Endothelial cell (in vitro differentiated cells): ENCODE measurements at places on chromosomes 5 and 9.

DNA sequence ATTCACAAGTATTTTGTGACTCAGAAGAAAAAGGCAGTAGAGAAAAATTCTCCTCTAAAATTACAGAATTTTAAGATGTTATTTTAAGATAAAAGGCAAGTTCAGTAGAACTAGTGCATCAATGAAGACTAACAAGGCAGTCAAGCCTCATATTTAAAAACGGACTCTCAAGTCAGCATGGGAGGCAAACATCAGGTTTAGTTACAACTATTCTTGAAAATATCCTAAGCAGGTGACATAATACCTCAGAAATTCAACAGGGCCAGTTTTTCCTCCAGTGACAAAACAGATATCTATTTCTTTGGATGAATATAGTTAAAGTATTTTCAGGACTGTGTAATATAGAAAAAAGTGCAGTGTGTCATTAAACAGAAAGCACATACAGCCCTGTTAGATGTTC is 194.0 kb upstream of the NMUR2 start:
- no peaks in the 10 kb centered on the region for H3K36me3 ChIP-seq
- H3K4me3 ChIP-seq, result no peak overlapping the region
- H3K27ac ChIP-seq, result no peak overlapping the region
- DNase-seq, result no peak

DNA sequence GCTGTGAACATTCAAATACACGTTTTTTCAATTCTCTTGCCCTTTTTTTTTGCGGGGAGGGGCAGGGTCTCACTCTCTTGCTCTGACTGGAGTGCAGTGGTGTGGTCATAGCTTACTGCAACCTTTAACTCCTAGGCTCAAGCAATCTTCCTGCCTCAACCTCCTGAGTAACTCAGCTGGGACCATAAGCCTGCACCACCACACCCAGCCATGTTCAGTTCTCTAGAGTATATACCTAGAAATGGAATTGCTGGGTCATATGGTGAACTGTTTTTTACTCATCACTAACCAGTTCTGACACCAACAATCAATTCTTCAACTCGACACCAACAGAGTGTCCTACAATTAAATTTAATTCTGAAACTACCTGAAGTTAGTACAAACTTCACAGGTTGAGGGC is 85.5 kb upstream of the ZNF169 start:
- H3K4me1 ChIP-seq, result peaks cover 38% of the 10 kb centered on the region
- peaks cover 14% of the 10 kb centered on the region for H3K36me3 ChIP-seq
- H3K27me3 ChIP-seq, result no peaks in the 10 kb centered on the region
- H3K27ac ChIP-seq, result no peak overlapping the region

GRCh38 chr5:108881133-108881532 is 133.4 kb downstream of the FER start:
- H3K27ac ChIP-seq, result no peak overlapping the region
- H3K4me1 ChIP-seq, result no peaks in the 10 kb centered on the region
- no peaks in the 10 kb centered on the region for H3K27me3 ChIP-seq
- H3K36me3 ChIP-seq, result peaks cover 7% of the 10 kb centered on the region

DNA sequence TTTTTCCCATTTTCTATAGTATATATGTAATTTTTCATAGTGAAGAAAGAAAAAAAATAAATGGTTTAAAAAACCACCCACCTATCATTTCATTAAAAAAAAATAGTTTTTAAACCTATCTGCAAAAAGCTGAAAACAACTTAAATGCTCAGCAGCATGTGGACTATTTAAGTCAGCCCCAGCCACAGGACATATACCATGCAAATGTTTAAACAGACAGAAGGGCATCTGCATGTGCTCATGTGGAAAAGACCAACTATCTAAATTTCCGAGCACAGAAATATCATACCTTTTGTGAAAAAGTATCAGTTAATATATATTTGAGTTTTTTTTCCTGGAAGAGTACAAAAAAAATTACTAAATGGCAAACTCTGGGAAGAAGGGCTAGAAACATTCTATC is 143.4 kb downstream of the EPB41L4A start:
- no peaks in the 10 kb centered on the region for H3K27me3 ChIP-seq
- no peak overlapping the region for H3K4me3 ChIP-seq
- peaks cover 3% of the 10 kb centered on the region for H3K4me1 ChIP-seq
- DNase-seq, result no peak
- no peak overlapping the region for H3K27ac ChIP-seq
- peaks cover 3% of the 10 kb centered on the region for H3K36me3 ChIP-seq

DNA sequence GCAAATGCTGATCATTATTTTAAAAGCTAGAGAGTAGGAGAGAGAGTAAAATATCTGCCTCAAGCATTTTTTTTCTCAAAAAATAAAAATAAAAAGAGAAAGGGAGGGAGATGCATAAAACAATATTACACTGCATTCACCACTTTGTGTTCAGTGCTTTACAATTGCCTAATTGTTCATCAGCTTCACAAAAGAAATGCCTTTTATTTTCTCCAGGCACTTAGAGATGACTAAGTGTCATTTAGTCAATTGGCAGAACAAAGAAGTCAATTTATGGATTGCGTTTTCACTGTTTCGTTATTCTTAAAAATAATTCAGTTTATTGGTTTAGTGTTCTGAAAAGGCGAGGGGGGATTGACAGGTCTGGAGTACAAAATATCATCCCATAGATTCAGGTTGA is 232.5 kb upstream of the CCNH start:
- no peaks in the 10 kb centered on the region for H3K27me3 ChIP-seq
- no peak overlapping the region for H3K4me3 ChIP-seq
- peak overlapping the region; percentile 72 for H3K27ac ChIP-seq
- peaks cover 5% of the 10 kb centered on the region for H3K4me1 ChIP-seq

GRCh38 chr9:136609838-136610311 is 52.8 kb upstream of the EGFL7 start:
- no peak for DNase-seq
- peaks cover 4% of the 10 kb centered on the region for H3K27me3 ChIP-seq
- no peaks in the 10 kb centered on the region for H3K36me3 ChIP-seq
- no peak overlapping the region for H3K4me3 ChIP-seq
- H3K4me1 ChIP-seq, result peaks cover 18% of the 10 kb centered on the region

DNA sequence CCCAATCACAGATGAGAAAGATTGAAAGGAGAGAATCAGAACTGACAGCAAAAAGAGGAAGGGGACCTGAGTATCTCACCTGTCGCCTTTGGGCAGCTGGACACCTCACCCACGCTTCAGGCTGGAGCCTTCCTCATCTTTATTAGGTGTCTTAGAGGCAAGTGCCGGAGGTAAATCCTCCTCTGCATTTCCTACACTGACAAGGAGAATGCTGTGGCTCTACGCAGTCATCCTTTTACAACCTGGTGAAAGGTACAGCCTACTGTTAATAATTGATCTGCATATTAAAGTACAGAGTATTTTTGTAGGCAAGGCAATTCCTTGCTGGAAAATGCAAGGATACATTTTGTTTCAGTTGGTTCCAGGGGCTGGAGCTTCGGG is 34.8 kb downstream of the PRLR start:
- peaks cover 14% of the 10 kb centered on the region for H3K4me1 ChIP-seq
- peaks cover 4% of the 10 kb centered on the region for H3K27me3 ChIP-seq
- H3K4me3 ChIP-seq, result no peak overlapping the region
- no peaks in the 10 kb centered on the region for H3K36me3 ChIP-seq
- H3K27ac ChIP-seq, result no peak overlapping the region

DNA sequence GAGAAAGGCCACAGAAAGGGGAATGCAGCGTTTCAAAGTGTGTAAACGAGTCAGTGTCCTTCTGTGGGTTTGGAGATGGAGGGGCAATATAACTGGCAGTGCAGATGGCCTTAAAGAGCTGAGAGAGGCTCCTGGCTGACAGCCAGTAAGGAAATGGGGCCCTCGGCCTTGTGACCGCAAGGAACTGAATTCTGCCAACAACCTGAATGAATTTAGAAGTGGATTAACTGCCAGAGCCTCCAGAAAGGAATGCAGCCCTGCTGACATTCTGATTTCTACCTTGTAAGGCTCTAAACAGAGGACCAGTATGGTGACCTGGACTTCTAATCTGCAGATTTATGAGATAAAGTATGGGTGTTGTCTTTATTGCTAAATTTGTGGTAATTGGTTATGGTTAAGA is 17.5 kb upstream of the NREP start:
- no peaks in the 10 kb centered on the region for H3K27me3 ChIP-seq
- DNase-seq, result no peak
- H3K4me1 ChIP-seq, result peaks cover 4% of the 10 kb centered on the region
- no peak overlapping the region for H3K4me3 ChIP-seq
- no peaks in the 10 kb centered on the region for H3K36me3 ChIP-seq
- no peak overlapping the region for H3K27ac ChIP-seq

DNA sequence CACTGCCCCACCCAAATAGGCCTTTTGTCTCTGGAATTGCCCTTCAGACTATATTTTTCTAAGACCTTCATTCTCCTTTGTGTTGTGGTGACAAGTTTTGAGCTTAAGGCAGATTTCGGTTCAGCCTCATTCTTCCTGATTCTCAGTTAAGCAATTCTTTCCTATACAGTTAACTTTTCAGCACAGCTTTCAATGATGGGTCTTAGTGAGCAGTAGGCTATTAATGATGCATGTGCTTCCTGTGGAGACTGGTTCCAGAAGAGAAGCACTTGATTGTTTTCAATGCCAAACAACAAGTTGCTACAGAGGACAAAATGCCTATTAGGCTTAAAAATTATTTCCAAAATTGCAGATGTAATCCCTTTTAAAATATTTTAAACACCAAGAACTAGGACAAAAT is 47.7 kb upstream of the TLX3 start:
- no peak overlapping the region for H3K4me3 ChIP-seq
- no peak overlapping the region for H3K27ac ChIP-seq
- H3K27me3 ChIP-seq, result no peaks in the 10 kb centered on the region
- no peaks in the 10 kb centered on the region for H3K36me3 ChIP-seq
- H3K4me1 ChIP-seq, result no peaks in the 10 kb centered on the region

DNA sequence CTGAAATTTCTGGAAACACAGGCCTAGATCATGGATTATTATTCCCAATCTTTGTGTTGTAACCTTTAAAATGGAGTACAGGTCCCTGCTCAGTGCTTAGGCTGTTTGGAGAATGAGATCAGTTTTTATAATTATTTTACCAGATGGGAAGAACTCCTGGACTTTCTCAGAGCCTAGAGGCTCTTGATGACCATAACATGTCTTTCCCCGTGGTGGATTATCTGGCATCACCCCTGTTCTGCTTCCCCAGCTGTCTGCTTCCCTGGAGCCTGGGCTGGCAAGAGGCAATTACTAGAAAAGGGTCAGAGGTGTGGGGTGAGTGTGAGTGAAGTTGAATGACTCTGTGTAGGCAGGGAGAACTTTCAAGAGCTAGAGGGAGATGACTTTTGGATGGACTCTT is 143.0 kb downstream of the CARTPT start:
- DNase-seq, result no peak
- no peak overlapping the region for H3K27ac ChIP-seq
- peaks cover 10% of the 10 kb centered on the region for H3K36me3 ChIP-seq

- H3K27me3 ChIP-seq, result peaks cover 3% of the 10 kb centered on the region
- no peak overlapping the region for H3K27ac ChIP-seq
- no peak for DNase-seq
- peaks cover 5% of the 10 kb centered on the region for H3K36me3 ChIP-seq
- H3K4me3 ChIP-seq, result no peak overlapping the region
- H3K4me1 ChIP-seq, result no peaks in the 10 kb centered on the region
Observed at GRCh38 chr5:178765753-178766300, 35.4 kb upstream of the ZNF354A start.

DNA sequence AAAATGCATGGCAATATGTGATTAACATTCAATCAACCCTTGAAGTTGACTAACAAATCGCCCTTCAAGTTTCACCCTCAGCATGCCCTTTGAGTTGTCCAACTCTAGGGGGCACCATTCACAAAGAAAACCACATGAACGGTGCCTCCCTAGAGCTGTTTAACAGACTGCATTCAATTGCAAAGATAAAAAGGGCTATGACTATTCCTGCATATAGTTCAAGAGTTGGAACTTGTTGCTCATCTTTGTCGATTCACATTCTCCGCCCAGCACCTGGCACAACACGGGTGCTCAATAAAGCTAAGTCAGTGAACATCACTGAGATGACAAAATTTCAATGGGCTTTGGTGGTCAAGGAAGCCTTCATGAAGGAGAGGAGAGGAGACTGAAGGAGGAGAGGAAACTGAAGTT is 69.6 kb upstream of the SLC30A5 start:
- DNase-seq, result peak; percentile 12
- no peak overlapping the region for H3K27ac ChIP-seq
- no peak overlapping the region for H3K4me3 ChIP-seq
- H3K4me1 ChIP-seq, result no peaks in the 10 kb centered on the region
- H3K36me3 ChIP-seq, result no peaks in the 10 kb centered on the region
- peaks cover 3% of the 10 kb centered on the region for H3K27me3 ChIP-seq

DNA sequence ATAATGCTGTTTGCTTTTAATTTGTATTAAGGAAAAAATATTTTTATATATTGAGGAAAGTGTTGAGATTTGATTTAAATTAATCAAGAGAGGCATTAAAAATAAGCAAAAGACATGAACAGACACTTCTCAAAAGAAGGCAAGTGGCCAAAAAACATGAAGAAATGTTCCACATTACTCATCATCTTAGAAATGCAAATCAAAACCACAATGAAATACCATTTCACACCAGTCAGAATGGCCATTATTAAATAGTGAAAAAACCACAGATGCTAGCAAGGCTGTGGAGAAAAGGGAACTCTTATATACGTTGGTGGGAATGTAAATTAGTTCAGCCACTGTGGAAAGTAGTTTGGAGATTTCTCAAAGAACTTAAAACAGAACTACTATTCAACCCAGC is 45.9 kb downstream of the RANBP17 start:
- no peaks in the 10 kb centered on the region for H3K4me1 ChIP-seq
- H3K27me3 ChIP-seq, result no peaks in the 10 kb centered on the region
- H3K36me3 ChIP-seq, result no peaks in the 10 kb centered on the region
- no peak overlapping the region for H3K4me3 ChIP-seq
- no peak overlapping the region for H3K27ac ChIP-seq

GRCh38 chr9:71295928-71296327 is 174.5 kb upstream of the TRPM3 start:
- DNase-seq, result no peak
- no peaks in the 10 kb centered on the region for H3K27me3 ChIP-seq
- no peak overlapping the region for H3K4me3 ChIP-seq
- H3K36me3 ChIP-seq, result no peaks in the 10 kb centered on the region
- no peak overlapping the region for H3K27ac ChIP-seq

- DNase-seq, result no peak
- no peaks in the 10 kb centered on the region for H3K36me3 ChIP-seq
- H3K27ac ChIP-seq, result no peak overlapping the region
- no peaks in the 10 kb centered on the region for H3K4me1 ChIP-seq
- no peak overlapping the region for H3K4me3 ChIP-seq
Observed at GRCh38 chr5:39157701-39158100, 61.7 kb downstream of the FYB1 start.

DNA sequence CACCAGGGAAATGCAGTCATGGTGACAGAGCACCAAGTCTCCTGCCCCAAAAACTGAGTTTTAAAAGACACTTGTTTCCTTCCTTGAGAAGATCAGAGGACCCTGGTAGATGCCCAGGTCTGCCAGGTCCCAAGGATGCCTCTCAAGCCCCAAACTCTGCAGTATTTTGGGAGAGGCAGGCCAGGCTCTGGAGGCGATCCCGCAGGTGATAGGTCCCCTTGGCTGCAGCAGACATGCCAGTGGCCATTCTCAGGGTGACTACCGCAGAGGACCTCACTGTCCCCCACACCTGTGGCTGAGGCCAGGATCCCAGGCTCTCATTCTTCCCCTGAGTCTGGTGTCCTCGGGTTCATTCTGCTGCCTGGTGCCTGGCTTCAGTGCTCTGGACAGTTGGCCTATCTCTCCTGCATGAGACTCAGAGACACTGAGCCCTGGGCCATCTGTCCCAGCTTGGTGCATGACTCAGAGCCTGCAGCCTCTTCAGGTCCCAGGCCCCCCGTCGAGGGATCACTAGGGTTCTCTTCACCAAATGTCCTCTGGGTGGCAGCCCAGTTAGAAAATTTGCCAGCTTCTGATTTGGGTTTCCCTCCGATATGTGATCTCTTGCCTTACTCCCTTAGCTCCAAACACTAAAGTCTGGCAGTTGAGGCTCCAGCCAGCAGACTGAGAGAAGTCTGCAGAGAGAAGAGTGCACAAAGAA is 59.7 kb upstream of the GARNL3 start:
- H3K4me1 ChIP-seq, result no peaks in the 10 kb centered on the region
- no peak for DNase-seq
- peaks cover 4% of the 10 kb centered on the region for H3K27me3 ChIP-seq
- H3K36me3 ChIP-seq, result peaks cover 7% of the 10 kb centered on the region
- no peak overlapping the region for H3K27ac ChIP-seq
